LNCaP clone FGC (cell line): ENCODE measurements at places on chromosomes 4 and X.

DNA sequence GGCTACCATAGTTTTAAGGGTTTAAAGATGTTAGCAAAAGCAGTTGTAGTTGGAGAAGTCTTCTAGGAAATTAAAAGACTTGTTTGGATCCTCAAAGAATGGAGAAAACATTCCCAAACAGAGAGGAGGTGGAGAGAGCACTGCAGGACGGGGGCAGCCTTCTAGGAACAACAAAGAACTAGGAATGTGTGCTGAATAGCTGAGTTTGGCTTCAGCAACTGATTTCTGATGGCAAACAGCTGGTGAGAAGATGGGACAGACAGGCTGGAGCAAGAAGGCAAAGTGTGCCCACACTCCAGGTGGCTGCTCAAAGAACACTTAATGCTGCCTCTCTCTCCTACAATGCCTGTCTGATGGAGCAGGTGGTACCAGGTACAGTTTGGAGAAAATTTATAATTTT, 1331.1 kb downstream of the ADGRL3 start:
- DNase-seq: no peak

- no peak for DNase-seq
Measured at GRCh38 chrX:98939456-98939855, 1470.6 kb downstream of the PCDH19 start.

DNA sequence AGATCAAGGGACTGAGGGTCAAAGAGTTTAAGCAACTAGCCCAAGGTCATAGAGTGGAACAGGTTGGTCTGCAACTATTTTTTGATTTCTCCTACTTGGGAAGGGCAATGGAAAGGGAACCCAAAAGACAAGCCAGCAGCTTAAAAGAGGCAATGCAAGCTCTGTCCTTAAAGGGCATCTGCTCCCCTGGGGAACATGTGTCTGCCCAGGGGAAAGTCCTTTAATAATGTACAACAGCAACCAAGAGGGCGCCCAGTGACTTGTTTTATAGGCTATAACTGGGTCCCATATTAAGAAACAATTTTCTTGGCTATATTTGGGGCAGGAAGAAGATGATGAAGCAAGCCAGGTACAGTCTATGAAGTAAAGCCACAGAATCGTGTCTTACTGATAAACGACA, 54.7 kb upstream of the RBM47 start:
- no peak for DNase-seq

DNA sequence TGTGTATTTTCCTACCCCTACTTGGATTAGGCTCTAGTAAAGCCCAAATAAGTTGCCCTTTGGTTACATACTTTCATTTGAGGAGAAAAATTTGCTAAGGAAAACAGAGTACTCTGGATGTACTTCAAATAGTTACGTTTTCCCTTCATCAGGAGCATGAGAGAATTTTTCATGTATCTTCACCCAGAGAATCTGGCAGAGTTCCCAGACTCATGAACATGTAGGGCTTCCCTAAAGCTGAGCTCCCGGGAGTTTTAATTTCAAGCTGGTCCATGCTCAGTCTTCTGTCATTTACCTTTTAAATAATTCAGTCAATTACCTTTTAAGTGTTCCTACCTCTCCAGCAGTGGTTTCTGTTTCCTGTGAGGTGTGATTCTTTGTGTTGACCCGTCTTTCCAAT, 367.5 kb upstream of the GRID2 start:
- DNase-seq: no peak

GRCh38 chrX:17053502-17053901, 107.0 kb downstream of the REPS2 start:
- no peak for DNase-seq

DNA sequence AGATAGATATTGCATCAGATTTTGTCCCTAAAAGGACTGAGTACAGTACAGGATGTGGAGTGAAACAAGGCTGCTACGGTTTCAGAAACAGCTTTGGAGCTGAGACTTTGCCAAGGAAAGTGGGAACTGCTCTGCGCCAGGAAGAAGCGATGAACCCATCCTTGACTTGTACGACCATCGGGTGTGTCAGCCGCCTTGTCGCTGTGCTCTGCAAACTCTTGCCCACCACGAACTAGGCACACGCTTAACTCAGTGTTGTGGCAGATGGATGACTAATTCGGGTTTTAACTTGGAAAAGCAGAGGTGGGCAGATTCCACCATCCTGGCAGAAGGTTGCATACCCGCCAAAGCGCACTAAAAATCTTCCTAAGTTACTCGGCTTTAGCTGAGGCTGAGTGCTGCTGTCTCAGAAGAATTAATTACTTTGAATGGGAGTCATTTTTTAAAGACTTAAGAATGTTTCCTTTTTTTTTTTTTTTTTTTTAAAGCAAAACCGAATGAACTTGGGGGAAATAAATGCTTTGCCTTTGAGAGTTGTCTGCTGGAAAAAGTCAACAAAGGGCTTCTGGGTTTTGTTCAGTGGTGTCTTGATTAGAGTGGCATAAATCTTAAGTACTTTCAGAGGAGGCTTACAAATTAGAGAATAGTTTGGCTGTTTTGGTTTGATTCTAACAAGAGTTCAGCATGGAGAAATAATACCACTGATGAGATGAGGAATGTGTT, 69.5 kb downstream of the SHROOM2 start:
- no peak for DNase-seq

DNA sequence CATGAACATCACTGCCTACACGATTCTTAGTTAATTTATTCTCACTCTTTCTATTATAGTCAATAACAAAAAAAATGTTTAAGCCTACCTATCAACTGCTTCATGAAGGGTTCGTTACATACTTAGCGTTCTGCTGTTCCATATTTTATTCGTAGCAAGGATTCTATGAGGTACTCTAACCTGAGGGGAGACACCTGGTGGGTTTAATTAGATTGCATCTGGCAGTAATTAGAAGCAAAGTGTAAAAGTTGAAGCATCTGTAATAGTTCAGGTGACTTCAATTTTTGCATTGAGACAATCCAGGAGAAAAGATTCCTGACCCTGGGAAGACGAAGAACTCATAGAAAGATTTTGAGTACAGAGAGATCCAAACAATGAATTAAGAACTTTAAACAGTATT, 1655.8 kb upstream of the TENM3 start:
- no peak for DNase-seq

GRCh38 chr4:54495091-54495490, 162.7 kb upstream of the KIT start:
- DNase-seq: no peak

DNA sequence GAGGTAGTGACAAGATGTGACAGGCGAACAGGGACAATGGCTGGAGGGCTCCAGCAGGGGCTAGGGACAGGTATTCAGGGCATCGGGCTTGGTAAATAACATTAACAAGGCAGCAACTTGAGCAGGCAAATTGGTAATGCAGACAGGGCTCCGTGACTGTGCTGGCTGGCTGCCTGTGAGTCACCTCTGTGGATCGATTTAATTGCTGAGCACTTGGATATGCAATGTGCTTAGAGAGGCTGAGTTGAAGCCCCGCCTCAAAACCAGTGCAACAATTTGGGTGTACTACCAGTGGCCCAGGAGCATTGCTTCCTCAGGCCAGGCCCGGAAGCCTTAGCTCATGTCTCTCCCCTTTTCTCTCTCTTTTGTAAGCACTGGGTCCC, 19.5 kb downstream of the CNGA2 start:
- DNase-seq: no peak

- no peak for DNase-seq
Measured at GRCh38 chr4:159012381-159012780, 90.5 kb upstream of the RAPGEF2 start.

DNA sequence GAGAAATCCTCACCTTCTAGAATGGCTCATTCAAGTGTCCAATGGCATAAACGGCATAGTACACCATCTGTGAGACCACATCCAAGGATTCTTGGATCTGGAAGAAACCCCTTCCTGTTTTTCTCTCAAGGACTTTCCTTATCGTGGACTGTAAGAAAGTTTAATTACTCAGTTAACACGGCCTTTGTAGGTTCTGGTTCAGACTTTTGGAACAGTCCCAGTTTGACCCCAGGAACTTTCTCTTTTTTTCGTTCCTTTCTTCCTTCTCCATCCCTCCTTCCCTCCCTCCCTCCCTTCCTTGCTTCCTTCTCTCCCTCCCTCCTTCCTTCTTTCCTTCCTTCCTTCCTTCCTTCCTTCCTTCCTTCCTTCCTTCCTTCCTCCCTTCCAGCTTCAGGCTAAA, 343.5 kb upstream of the SMIM31 start:
- no peak for DNase-seq

DNA sequence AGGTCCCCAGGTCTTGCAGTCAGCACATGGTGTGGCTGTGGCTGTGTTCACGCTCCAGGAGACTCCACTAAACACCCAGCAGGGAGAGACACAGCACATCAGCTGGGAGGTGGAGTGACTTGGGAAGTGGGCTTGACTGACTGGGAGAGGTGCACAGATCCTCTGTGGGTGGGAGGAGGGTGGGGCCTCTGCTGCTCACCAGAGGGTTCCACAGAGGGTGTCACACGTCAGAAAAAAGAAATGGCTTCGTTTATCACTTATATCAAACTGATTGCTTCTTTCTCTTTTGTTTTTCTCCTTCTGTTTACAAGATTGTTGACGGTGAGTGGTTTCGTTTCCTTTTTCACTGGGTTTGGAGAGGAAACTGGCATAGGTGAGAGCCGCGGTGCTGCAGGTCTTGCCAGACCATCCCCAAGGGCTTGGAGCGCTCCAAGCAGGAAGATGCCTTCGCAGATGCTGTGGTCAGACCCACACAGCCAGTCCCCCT, 24.8 kb upstream of the FAM193A start:
- DNase-seq: no peak

DNA sequence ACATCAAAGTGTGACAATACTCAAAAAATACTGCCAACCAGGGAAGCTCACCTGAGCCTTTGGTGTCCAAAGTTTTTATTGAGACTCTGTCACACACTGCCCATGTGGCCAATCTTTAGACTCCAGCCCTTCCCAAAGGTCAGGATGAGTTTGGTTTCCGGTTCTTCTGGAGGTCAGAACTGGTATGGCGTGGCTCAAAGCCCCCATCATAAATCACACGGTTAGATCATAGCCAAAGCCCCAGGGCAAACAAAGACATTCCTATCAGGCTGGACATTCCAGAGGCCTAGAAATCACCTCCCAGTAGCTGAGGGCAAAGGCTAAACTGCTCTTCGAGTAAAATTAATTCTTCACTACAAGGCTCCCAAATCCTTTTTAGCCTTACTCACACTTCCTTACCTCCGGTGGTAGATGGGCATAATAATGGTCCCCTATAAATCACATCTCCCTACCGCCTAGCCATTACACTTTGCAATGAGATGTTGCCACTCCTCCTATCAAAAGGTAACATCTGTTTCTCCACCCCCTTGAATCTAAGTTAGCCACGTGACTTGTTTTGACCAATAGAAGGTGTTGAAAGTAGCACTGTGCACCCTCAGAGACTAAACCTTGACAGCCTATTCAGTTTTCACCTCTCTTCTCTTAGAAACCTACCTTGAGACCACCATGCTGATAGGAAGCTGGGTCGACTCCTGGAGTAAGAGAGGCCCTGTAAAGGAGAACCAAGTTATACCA, 137.8 kb upstream of the DUSP21 start:
- DNase-seq: no peak

GRCh38 chrX:65575022-65575421, 40.4 kb upstream of the LAS1L start:
- DNase-seq: no peak

GRCh38 chrX:1496076-1496475, 40.9 kb downstream of the P2RY8 start:
- DNase-seq: no peak
